ENCODE measurements at places on chromosomes 13 and 19.
A peak's percentile ranks its signal among the peaks of the same experiment; 100 is the strongest.

DNA sequence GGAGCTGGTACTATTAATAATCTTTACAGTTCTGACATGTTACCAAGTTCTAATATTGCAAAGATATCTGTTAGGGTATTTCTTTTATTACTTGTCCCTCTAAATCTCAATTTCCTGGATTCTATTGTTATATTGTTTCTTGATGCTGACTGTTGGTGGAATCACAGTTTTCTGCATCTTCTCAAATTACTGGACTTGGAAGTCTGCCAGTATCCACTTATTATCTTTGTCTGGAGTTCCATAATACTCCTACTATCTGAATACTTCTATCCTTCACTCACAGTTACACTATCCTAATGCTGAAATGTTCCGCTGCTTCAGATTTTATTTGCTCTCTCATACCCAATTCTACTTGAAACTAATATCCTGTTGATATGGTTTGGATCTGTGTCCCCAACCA lies 1985.7 kb upstream of the PRR20A start:
- DNase-seq = no peak

- DNase-seq = no peak
Measured at GRCh38 chr19:45815481-45816216, 541 bp upstream of the RSPH6A start.

GRCh38 chr13:75932636-75933035 lies 296.5 kb downstream of the LMO7 start:
- DNase-seq = no peak

DNA sequence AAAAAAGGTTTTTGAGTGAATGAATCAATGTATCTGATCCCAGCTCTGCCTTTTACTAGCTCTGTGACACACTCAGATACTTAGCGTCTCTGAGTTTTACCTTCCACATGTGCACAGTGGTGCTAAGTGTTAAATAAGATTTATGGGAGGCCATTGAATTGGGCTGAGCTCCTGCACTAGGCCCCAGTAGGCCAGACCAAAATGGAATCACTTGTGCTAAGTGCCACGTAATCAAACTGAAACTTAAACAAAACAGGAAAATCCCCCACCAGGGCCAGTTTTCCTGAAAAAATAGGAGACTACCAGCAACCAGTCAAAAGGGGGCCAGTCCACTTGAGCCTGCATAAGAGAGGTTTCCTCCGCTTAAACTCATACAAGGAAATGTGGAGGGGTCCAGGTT lies 40.9 kb downstream of the GJA3 start:
- DNase-seq = no peak

- no peak for DNase-seq
Measured at GRCh38 chr13:111548805-111549204, 228.4 kb downstream of the TEX29 start.

DNA sequence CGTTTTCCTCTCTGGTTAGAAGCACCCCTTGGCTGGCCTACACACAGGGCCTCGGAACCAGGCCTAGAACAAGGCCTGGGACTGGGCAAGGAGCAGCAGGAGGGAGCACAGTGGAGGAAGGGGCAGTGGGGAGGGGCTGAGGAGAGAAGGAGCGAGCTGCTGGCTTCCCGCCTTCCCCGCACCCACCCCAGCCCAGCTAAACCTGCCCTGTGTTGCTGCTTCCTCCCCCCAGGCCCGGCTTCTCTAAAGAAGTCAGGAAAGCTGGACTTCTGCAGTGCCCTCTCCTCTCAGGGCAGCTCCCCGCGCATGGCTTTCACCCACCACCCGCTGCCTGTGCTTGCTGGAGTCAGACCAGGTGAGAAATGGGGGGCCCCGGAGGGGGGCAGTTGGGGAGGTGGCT lies 24.3 kb downstream of the LYL1 start:
- no peak for DNase-seq

GRCh38 chr13:28584873-28585381 lies 74.0 kb upstream of the POMP start:
- no peak for DNase-seq

- no peak for DNase-seq
Measured at GRCh38 chr13:86710896-86711295, 911.7 kb upstream of the SLITRK6 start.

- DNase-seq = no peak
Measured at GRCh38 chr19:1626417-1627010, 21.3 kb upstream of the UQCR11 start.

GRCh38 chr19:679418-680286 lies 3.5 kb downstream of the FSTL3 start:
- DNase-seq = no peak

- peak; percentile 46 for DNase-seq
Measured at GRCh38 chr13:27622102-27622820, 569 bp downstream of the POLR1D start.

DNA sequence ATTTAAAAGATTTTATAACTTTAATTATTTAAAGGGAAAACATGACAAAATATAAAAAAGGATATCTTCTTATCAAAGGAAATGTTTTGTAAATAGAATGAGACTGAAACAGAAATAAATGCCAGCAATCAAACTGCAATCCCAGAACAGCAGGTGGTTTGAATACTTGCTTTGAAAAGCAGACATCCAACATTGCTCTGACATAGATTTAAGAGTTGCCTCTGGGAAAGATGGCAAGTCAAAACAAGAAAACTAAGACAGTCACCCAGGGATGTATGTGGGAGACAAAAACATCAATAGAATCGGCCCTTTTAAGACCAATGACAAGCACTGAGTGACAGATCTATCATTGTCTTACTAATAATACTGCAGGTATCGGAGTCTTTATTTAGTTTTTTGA lies 789.7 kb upstream of the GPC6 start:
- no peak for DNase-seq

GRCh38 chr13:27442071-27442647 lies 8.2 kb downstream of the MTIF3 start:
- DNase-seq = peak; percentile 71

GRCh38 chr19:47341734-47342133 lies 7.4 kb upstream of the DHX34 start:
- DNase-seq = no peak

GRCh38 chr19:34837262-34837661 lies 64.2 kb upstream of the ZNF599 start:
- DNase-seq = no peak

DNA sequence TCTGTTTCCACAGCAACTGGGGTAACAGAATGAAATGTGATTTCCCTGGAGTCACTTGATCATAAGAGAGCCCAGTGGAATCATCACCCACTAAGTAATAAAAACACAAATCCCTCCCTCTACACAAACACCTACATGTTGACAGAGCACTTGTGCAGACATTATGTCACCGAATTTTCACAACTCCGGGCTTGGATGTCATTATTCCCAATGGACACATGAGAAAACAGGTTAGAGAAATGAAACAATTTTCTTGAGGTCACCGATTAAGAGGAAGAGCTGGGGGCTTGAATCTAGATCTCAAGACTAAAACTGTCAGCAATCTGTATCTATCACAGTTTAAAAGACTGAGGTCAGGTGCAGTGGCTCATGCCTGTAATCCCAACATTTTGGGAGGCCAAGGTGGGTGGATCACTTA lies 3.1 kb downstream of the XRCC1 start:
- no peak for DNase-seq

DNA sequence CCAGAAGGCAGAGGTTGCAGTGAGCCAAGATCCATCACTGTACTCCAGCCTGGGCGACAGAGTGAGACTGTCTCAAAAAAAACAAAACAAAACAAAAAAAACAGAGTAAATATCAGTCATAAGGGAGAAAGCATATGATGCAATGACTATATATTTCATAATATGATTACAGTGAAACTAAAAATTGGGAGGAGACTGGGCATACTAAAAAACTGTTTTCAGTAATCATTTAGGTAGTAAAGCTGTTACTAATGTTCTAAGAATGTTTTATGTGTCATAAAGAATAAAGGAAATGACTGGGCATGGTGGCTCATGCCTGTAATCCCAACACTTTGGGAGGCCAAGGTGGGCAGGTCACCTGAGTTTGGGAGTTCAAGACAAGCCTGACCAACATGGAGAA lies 15.9 kb downstream of the ZNF573 start:
- no peak for DNase-seq

GRCh38 chr19:4519521-4520277 lies 1.4 kb upstream of the PLIN4 start:
- no peak for DNase-seq

DNA sequence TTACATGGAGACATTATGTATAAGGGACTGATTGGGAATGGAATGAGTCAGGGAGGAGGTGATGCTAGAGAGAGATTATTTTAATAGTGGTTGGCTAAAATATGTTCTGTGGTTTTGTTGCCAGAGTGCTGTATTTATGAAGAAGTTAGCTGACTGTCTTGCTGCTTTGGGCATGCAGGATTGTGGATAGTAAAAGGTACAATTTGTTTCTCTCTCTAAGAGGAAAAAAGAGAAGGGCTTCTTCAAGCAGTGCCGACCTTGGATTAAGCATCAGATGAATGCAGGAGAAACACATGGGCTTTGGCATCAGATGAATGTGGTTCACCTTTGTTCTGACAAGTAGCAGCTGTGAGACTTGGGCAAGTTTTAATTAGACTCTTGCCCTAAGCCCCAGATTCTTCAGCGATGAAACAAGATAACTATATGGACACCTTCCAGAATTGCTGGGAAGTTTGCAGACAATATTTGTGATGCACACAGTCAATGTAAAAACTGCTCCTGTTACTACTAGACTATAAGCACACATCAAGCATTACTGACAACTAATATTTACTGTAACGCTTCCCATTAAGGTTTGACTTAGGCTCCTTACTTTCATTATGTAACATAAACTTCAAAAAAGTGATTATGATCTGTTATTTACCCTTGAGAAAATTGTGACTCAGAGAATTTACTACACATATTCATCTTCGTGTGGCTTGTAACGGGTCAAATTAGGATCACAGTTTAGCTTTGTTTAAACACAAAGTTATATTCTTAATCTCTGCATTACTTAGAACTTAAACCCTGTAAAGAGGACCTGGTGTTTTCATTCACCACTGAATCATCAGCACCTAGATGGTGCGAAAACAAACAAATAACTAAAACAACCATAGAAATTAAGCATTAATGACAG lies 824.0 kb downstream of the PCDH9 start:
- no peak for DNase-seq

All from SW480 (cell line).